Articular chondrocyte of knee joint (primary cell): ENCODE measurements at places on chromosomes 11 and 22. TPM values are rescaled to one million over a fixed set of nuclear protein-coding genes. Genes with fewer than 3 reads are reported as not detected.

Gene SCGB1C1
- not detected in 2 replicates for total RNA-seq

Gene CALCB
- total RNA-seq: not detected in 2 replicates

Gene P2RX6
- total RNA-seq: 1.8 and 3.1 TPM in 2 replicates

Gene C11orf16
- total RNA-seq: not detected in 2 replicates

Gene VEGFB
- total RNA-seq: 17.3 and 25.5 TPM in 2 replicates

Gene FAM83F
- not detected in 2 replicates for total RNA-seq

Gene OR4D5
- total RNA-seq: not detected in 2 replicates

Gene TIRAP
- total RNA-seq: 7.4 and 9.4 TPM in 2 replicates

Gene TRPM5
- not detected in 2 replicates for total RNA-seq
